ENCODE measurements at places on chromosomes 6 and 20.

DNA sequence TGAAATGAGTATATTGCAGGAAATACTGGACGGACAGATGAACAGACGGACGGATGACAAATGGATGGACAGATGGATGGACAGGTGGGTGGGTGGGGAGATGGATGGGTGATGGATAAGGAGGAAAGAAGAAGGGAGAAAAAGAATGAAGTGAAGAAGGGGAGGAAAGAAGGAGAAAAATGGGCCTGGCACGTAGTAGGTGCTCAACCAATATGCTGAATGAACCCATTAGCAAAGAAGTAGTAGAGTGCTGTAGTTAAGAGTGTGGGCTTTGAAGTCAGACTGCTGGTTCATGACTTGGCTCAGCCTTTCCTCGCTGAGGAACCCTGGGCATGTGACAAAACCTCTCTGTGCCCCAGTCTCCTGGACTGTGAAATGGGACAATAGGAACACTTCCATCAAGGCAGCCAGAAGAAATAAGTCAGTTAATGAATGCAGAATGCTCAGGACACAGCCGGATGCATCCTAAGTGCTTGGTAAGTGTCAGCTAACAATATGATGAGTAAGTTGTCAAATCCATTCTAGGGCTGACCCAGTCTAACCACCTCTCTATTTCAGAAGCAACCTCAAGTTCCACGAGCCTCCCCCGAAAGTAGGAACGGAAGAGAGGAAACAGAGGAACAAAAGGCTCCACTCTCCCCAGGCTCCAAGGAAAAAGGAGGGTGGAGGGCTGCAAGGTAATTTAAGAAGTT lies 37.9 kb downstream of the PREX1 start:
- DNase-seq: no peak

DNA sequence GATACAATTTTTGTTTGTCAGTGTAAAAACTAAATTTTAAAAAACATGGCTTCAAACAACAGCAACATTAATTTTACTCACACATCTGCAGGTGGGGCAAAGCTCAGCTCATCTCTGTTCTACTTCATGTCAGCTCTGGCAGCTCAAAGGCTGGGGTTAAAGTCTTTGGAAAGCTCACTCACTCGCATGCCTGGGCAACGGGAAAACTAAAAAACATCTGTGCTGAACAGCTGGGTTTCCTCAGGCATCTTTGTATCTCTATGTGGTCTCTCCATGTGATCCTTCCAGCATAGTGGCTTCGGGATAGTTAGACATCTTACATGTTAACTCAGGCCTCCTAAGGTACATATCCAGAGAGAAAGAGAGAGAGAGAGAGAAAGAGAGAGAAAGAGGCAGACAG lies 499.6 kb downstream of the RFPL4B start:
- no peak for DNase-seq

DNA sequence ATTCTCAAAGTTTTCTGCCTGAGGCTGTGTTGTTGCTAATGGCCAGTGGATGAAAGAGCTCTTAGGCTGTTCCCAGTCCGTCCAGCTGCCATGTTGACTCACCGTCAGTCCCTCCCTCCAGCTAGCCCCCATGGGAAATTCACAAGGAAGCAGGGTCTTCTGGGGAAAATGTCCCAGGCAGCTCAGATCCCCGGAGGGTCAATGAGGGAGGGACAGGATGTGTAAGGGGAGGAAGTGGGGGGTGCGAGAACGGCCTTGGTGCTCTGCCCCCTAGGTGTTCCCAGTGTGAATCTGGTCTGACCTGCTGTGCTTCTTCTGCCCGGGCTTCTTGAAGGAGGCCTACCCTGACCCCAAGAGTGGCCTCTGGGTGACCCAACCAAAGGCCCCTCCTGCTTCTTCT lies 65.9 kb downstream of the CEBPB start:
- DNase-seq: no peak

- no peak for DNase-seq
These were observed 163.6 kb downstream of the JARID2 start for GRCh38 chr6:15409301-15410125.

DNA sequence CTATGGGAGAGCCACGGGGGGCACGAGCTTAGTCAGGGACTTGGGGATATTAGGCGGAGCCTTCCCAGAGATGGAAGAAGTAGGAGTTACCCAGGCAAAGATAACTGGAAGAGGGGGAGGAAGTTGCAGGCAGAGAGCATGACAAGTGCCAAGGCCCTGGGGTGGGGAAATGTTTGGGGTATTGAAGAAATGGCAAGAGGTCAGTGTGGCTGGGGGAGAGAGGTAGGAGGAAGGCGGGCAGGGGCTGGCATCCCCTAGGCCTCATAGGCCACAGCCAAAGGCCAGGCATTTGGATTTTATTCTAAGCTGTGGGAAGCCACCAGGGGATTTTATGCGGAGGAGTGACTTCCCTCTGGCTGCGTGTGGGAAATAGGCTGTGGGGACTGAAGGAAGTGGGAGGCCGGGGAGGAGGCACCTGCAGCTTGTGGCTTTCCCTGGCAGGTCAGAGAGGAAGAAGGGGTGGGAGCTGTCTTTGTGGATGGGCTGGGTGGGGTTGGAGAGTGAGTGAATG lies 22.7 kb downstream of the SNAI1 start:
- no peak for DNase-seq

- DNase-seq: no peak
These were observed 969.1 kb downstream of the KIF16B start for GRCh38 chr20:15603978-15604805.

Data from activated CD4-positive, CD25-positive, alpha-beta regulatory T cell treated with anti-CD3 and anti-CD28 coated beads, Interleukin-2, amount 50 U/mL, for 16 hours (primary cell).